ENCODE measurements at places on chromosomes 6 and 20.

GRCh38 chr6:45707176-45707575, 308.5 kb downstream of the CLIC5 start:
- no peak for DNase-seq

DNA sequence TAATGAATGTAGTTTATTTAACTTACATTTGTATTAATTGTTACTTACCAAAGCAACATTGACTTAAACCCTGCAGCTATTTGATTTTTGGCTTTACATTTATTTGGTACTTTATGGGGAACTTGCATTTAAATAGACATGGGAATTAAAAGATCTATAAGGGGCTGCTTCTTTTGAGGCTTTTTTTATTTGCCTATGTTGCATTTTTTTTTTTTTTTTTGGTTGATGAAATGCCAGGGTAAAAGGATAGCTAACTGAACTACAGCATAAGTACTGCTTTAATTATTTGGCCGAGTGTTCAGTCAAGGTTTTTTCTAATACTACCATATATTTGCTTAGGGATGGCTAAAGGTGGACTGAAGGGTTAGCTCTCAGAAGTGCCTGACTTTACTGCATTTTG, 62.5 kb upstream of the CDH4 start:
- no peak for DNase-seq

DNA sequence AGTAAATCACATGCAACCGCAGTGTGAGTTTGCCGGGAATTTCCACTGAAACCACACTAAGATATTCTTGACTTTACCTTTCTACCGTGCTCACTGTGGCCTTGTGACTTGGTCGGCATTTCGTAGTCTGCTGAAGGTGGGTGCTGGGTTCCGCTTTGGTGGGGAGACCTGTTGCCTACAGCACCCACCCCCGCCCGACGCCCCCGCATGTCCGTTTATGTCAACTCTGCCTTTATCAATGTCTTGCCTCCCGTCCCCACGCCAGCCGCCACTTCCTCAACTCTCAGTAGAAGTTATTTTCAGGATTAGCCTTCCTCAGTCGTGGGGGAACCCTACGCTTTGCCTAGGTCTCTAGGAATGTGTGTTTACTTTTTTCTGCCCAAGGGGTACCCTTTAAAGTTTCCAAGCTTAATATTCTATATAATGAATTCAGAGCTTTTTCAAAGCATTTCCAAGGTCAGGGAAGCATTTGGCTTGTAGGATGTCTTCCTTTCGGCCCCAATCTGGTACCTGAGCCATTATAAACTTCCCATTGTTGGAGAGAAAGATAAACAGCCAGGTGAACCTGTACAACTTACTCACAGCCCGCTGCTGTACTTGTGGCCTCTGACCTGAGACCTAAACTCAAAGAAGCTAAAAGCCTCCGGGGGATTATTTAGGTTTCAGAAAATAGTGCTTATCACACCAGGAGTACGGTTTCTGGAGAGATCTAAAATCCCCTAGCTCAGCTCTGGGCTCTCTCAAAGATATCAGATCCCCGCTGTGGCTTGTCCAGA, 54.2 kb downstream of the TBC1D7 start:
- no peak for DNase-seq

GRCh38 chr6:150025201-150025917, at the start of gene RAET1L:
TSS of gene RAET1L (minus strand) at chr6:150025532. CDS start at chr6:150025471, 61 bp downstream.
- peak; percentile 66 for DNase-seq

DNA sequence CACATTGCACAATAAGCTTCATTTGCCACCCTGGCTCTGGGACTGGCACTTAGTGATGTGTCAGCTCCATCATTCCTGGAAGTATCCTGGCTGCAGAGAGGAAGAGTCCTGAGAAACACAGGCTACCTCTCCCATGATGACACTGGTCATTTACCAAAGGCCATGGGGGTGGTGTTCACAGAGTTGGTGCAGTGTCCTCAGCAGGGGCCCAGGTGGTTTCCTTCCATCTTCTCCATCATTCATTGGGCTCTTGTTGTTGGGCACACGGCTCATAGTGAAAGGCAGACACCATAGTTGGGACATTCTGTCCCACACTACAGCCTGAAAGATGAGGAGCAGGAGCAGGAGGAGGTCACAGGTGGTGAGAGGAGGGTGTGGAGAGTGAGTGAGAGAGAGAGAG, 15.8 kb upstream of the CST1 start:
- no peak for DNase-seq

GRCh38 chr20:37576911-37577310, 49.2 kb upstream of the BLCAP start:
- DNase-seq: no peak

DNA sequence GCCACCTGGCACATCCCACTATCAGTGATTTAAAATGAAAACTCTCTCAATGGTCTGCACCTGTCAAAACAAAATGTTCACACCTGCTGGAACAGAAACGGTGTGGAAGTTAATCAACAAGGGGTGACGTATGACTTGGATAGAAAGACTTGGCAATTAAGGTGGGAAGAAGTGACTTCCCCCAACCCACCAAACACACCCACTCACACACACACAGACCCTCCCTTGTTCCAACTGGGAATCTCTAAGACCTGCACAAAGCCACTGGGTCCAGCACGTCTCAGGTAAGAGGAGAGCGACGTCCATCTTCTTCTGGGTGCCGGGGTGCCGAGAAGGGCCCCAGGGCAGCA, 25.1 kb upstream of the TCFL5 start:
- DNase-seq: no peak

DNA sequence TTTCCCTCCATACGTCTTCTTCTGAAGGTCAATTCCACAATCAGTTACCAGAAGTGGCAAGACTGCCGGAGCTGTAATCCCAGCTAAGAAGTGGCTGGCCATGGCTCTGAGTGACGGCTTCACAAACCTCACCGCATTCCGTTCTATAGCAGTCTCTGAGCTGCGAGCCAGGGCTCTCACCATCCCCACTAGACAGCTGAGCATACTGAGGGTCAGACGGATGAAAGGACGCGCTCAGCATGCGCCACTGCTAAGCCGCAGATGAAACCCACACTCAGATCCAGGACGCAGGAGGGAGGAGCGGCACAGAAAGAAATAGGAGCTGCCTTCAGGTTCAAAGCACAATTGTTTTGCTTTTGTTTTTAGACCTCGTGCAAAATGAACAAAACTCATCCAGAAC, 97.9 kb downstream of the ANKRD60 start:
- DNase-seq: no peak

- DNase-seq: no peak
These were observed 111.8 kb downstream of the QKI start for GRCh38 chr6:163526346-163526745.

GRCh38 chr20:44208770-44209169, 1.8 kb downstream of the OSER1 start:
- peak; percentile 53 for DNase-seq

DNA sequence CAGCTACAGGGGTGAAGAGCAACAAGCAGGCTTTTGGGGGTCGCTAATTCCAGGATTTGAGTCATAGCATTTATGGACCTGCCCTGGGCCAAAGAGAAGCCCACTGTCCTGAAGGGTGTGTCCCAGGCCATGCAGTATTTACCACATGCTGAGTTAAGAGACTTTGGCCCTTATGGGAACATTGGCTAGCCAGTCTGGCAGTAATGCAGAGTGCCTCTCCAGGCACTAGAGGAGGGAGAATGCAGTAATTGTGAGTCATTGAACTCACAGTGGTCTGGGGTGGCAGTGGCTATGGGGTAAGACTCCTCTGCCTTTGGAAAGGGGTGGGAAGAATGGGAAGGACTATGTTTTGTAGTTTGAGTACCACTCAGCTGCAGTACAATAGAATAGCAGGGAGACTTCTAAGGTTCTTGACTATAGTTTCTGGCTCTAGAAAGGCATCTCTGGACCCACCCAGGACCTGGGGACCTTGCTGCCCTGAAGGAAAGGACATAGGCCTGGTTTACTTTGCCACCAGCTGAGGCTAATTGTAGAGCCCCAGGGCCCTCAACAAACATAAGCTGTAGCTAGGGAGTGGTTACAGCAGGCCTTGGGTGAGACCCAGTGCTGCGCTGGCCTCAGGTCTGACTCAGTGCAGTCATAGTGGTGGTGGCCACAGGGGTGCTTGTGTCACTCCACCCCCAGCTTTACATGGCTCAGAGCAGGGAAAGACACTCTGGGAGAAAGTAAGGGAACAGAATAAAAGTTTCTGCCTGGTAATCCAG, 520.9 kb downstream of the HTR1B start:
- DNase-seq: peak; percentile 23

DNA sequence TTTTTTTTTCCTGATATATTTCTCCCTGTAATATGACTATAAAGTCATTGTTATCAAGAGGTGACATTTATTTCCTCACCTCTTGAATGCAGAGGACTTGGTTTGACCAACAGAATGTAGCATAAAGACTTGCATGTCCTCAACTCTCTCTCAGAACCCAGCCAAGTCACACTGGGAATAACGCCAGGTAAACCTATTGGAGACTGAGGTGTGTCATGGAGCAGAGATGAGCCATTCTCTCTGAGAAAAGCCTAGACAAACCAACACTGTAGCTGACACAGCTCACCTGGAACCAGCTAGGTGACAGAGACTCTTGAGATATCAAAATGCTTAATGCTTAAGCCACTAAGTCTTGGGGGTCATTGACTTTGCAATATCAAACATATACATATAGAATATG, 533.6 kb downstream of the HAO1 start:
- no peak for DNase-seq

GRCh38 chr6:82217018-82217586, 30.4 kb downstream of the IBTK start:
- DNase-seq: no peak

All from EL (cell line).